ENCODE measurements at places on chromosomes 4 and X.

DNA sequence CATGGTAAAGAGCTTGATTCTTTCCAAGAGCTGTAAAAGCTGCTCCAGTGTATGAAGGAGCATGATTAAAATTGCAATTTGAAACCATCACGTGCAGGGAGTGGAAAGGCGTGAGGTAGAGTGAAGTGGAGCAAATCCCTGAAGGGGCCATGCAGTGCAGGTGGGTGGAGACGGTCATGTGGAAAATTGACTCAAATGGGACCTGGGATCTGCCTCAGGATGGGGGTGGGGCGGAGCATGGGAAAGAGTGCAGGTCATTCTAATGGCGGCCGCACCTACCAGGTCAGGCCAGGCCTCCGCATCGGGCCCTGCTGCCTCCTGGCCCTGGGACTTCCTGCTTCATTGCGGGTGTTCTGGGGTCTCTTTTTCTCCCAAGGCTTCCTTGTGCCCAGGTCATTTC is 25.3 kb upstream of the TRIM60 start:
- DNase-seq, result no peak

- DNase-seq, result no peak
These were observed 141.5 kb upstream of the FRMPD4 start for GRCh38 chrX:11996810-11997209.

GRCh38 chr4:182201871-182202270 is 41.3 kb upstream of the TENM3 start:
- no peak for DNase-seq

GRCh38 chr4:141121768-141122454 is 11.4 kb downstream of the RNF150 start:
- DNase-seq, result no peak

- no peak for DNase-seq
These were observed 82.2 kb downstream of the TENM3 start for GRCh38 chr4:182325397-182325796.

DNA sequence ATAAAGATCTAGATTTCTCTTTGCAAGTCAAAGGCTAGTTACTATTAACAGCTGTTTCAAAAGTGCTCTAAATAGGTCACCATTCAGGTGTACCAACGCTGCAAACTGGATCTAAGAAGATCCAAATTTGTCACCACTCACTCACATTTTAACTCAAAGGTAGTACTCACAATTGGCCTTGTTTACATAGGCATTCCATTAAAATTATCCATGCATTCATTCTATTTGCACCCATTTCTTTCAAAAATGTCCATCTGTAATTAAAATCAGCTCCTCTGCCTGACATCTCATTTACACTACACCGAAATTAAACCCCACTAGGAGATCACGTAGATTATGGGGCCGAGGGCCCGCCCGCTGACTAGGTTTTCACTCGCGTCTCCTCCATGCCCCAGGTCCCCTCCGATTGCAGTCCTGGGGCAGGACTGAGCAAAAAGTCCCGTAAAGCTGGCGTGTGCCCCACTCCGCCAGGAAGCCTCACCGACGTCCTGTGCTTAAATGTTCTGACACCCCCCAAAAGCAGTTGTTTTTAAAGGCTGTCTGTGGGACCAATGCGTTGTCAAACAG is 1.3 kb upstream of the ING2 start:
- no peak for DNase-seq

GRCh38 chrX:84175958-84176357 is 12.0 kb downstream of the RPS6KA6 start:
- DNase-seq, result no peak

DNA sequence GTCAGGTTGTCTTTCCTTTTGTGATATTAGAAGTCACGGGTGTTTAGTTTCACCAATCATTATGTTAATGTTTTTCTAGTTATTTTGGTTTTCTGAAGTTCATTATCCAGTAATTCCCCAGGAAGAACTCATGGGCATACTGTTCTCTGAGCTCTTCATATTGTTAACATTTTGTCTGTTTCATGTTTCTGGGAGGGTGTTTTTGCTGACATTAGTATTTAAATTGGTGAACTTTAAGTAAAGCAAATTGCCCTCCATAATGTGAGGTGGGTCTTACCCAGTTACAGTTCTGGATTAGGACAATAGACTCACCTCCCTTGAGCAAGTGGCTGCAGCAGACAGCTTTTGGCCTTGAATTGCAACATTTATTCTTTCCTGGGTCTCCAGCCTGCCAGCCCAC is 163.4 kb downstream of the GPAT3 start:
- no peak for DNase-seq

DNA sequence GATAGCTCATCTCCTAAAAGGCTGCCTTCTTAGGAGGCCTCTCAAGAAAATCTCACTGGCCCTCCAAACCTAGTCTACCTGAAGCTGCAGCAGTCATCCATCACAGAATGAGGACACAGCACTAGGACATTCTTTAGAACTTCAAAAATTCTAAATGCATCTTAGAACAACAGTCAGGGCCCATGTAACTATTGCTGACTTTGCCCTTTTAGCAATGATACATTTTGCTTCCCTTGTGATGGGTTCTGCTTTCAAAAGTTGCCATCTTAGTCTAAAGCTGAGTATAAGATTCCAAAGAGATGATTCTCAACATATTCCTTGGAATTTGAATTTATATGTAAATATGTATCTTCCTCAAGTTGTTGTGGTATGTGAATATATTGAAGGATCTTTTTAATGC is 793.0 kb downstream of the RAB28 start:
- DNase-seq, result no peak

- DNase-seq, result peak; percentile 71
These were observed 6.7 kb upstream of the HSD17B10 start for GRCh38 chrX:53440621-53441517.

GRCh38 chrX:123190096-123190495 is 6.0 kb downstream of the GRIA3 start:
- no peak for DNase-seq

- no peak for DNase-seq
These were observed 342.5 kb upstream of the MAGEB2 start for GRCh38 chrX:29872831-29873230.

GRCh38 chr4:11650801-11651596 is 222.3 kb upstream of the HS3ST1 start:
- peak; percentile 35 for DNase-seq

DNA sequence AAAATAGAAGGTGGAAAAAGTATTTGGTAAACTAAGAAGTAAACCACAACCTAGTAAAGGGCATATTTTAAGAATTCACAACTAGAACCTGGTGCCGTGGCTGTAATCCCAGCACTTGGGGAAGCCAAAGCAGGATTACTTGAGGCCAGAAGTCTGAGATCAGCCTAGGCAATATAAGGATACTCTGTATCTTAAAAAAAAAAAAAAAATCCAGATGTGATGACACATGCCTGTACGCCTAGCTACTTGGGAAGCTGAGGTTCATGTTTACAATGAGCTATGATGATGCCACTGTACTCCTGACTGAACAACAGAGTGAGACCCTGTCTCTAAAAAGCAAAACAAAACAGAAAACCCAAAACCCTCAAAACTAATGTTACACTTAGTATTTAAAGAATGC is 294.9 kb upstream of the ZCCHC13 start:
- peak; percentile 57 for DNase-seq

DNA sequence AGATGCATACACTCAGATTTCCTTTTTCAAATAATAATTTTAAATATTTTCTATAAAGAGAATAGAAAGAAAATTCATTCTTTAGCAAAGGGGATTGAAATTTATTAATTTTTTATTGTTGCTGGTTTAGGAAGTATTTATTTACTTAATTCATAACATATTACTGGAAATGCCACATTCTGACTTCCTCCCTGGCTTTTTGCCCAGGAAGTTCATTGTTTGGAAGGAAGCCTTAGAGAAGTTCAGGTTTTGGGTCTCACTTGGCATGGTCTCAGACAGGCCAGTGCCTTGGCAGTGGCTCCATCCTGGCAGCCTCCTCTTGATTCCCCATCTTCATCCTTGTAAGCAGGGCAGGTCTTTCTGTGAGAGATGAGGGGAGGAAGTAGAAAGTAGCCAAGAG is 50.5 kb downstream of the IL15 start:
- DNase-seq, result peak; percentile 36

GRCh38 chrX:152573866-152574265 is 63.8 kb upstream of the GABRQ start:
- no peak for DNase-seq

DNA sequence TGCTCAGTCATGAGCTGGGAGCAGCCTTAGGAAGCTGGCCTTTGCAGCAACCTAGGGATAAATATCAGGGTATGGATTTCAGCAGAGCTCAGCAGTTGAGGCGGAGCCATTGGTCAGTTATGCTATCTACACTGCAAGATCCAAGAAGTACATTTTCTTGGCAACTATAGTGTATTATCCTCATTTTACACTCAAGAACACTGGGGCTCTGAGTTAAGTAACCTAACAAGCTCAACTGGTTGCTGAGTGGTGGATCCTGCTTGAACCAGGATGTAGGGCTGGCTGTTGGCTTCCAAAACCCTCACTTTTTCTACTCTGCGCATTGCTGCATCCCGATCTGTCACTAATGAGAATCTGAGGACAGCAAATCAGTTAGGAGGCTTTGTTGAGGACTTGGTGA is 1.5 kb upstream of the SCARB2 start:
- no peak for DNase-seq

GRCh38 chr4:6663596-6664393 is 23.3 kb downstream of the MRFAP1 start:
- DNase-seq, result no peak

- DNase-seq, result no peak
These were observed 272.8 kb upstream of the TENM3 start for GRCh38 chr4:181970366-181970765.

- DNase-seq, result no peak
These were observed 165.1 kb downstream of the VSIG4 start for GRCh38 chrX:65874765-65875164.

- DNase-seq, result no peak
These were observed 163.9 kb upstream of the KIT start for GRCh38 chr4:54493862-54494261.

DNA sequence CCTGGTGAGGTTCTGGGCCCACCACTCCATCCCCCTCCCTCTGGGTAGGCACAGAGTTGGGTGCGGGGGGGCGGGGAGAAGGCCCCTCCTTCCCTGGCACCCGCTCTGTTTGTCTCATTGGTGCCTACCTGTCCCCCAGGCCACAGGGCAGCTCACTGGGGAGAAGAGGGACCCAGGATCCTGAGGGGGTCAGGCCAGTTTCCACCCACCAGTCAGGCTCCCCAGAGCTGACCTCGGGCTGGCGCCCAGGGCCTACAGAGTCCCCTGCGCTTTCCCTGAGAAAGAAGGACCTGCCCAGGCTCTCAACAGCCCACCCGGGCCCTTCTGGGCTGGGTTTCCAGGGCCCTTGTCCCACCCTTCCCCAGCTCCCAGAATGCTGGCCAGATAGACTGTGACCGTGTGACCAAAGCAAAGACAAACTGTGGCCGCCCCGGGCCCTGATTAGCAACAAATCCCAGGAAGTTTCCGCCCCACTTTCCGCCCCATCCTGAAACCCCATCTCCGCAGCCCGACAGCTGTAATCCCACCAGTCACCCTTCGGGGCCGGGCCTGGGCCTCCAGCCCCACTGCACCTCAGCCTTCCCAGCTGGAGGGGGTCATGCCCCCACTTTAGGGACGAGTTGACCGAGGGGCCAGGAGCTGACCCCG is 33.8 kb upstream of the FGFR3 start:
- no peak for DNase-seq

DNA sequence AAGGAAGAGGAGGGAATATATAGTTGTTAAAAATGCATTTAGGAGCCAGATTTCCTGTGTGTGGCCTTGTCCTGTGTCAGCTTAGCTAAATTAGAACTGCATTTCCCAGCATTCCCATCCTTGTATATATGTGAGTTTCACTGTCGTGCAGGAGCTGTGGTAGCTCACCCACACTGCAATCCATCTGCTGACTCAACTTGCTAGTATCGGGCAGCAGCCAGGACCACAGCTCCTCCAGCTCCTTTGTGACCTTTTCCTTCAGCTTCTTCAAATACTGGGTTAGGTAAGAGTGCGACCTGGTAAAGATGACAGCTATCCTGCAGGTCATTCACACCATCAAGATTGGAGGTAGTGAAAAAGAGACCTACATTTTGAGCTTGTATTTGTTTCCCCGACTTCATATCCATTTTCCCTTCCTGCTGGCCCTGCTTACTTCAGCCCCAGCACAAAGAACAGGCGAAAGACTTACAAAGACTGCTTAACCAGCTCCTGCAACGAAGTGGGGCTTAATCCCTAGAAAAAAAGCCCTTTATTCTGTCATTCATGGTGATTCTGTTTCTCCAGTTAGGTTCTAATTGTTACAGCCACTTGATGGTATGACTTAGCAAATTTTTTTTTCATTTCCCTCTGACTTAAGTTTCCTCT is 11.4 kb downstream of the ASIC5 start:
- DNase-seq, result peak; percentile 30

DNA sequence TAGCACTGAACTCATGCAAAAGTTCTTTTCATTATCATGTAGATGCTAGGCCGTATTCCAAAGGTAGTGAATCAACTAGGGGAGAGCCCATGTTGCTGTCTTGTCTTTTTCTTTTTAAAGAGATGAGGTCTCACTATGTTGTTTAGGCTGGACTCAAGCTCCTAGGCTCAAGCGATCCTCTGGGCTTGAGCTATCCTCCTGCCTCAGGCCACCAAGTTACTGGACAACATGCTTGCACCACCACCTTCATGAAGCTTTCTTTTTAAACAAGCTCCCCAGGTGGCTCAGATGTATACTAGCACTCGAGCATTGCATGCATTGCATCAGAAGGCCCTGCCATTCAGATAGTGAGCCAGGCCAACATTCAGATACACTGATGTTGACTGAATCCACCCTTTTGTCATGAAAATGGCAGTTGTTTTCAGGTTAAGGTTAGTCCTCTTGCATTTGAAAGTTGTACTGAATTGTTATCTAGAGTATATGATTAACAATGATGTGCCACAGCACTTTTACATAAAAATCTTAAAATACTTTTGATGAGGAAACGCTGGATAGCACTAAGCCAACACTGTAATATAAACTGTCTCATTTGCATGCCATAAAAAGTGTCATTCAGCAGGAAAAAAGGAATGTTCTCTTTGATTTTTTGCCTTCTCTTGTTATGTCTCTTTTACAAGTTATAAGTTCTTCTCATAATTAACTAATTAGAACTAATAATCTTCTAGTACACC is 76.7 kb downstream of the FNIP2 start:
- no peak for DNase-seq
